Suprapubic skin (tissue), 4 donors: ENCODE measurements at places on chromosomes 1 and 21. TPM values are rescaled to one million over a fixed set of nuclear protein-coding genes. Genes with fewer than 3 reads are reported as not detected.

The CCDC185 gene
- total RNA-seq = not detected

The MAP1LC3C gene
- 1.0 TPM for total RNA-seq

GRCh38 chr1:36100376-36100775 is 11.7 kb downstream of the ADPRS start:
- H3K4me1 ChIP-seq = peaks cover 8% of the 10 kb centered on the region
- H3K36me3 ChIP-seq = peaks cover 4% of the 10 kb centered on the region
- H3K27me3 ChIP-seq = no peaks in the 10 kb centered on the region
- no peak for DNase-seq

GRCh38 chr1:107359472-107360241 is 218.8 kb downstream of the NTNG1 start:
- no peak overlapping the region for H3K4me3 ChIP-seq
- H3K27ac ChIP-seq = no peak overlapping the region
- H3K36me3 ChIP-seq = no peaks in the 10 kb centered on the region
- no peaks in the 10 kb centered on the region for H3K27me3 ChIP-seq
- DNase-seq = no peak
- no peaks in the 10 kb centered on the region for H3K4me1 ChIP-seq

GRCh38 chr1:185291652-185292051 is 25.4 kb downstream of the IVNS1ABP start:
- no peak overlapping the region for H3K4me3 ChIP-seq
- H3K36me3 ChIP-seq = peaks cover 19% of the 10 kb centered on the region
- DNase-seq = no peak
- peaks cover 5% of the 10 kb centered on the region for H3K4me1 ChIP-seq
- no peaks in the 10 kb centered on the region for H3K27me3 ChIP-seq

- peaks cover 37% of the 10 kb centered on the region for H3K4me1 ChIP-seq
- H3K36me3 ChIP-seq = no peaks in the 10 kb centered on the region
- DNase-seq = no peak
- H3K27ac ChIP-seq = no peak overlapping the region
- H3K27me3 ChIP-seq = no peaks in the 10 kb centered on the region
Observed at GRCh38 chr21:38917043-38917774, 111.5 kb downstream of the ETS2 start.

DNA sequence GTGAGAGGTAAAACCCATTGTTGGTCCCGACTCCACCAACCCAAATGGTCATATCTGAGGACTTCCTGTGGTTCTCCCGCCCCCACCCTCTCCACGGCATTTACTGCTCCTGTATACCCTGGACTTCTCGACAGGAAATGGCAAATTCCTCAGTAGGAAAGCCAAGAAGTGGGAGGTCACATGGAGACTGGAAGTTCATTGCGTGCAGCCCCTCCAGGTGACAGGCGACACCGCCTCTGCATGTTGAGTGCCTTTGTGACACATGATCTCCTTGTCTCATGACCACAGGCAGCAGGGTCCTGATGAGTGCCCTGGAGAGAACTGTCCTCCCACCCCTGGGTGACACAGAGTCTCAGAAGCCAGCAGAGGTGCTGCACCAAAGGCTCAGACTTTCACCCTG is 24.2 kb downstream of the ERG start:
- no peak overlapping the region for H3K4me3 ChIP-seq
- H3K27ac ChIP-seq = peak overlapping the region; percentile 38
- peaks cover 12% of the 10 kb centered on the region for H3K4me1 ChIP-seq
- DNase-seq = no peak
- H3K27me3 ChIP-seq = peaks cover 12% of the 10 kb centered on the region

The PEAR1 gene
- total RNA-seq = 2.4 TPM

The NHLH1 gene
- total RNA-seq = not detected

DNA sequence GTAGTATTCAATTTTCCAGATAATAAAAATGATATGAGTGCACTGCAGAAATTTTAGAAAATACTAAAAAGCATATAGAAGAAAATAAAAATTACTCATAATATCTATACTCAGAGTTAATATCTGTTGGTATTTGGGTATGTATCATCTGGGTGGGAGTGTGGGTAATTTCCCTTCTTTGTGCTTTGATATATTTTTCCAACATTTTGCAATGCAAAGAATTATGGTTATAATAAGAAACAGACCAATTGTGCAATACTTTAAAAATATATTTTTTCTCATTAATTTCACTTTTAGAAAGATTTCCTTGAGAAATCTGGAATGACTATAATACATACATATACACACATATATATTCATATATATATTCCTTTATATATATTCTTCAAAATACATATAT is 665.7 kb downstream of the ADGRL2 start:
- H3K27me3 ChIP-seq = no peaks in the 10 kb centered on the region
- no peak overlapping the region for H3K27ac ChIP-seq
- no peaks in the 10 kb centered on the region for H3K36me3 ChIP-seq
- H3K4me1 ChIP-seq = peaks cover 18% of the 10 kb centered on the region

The KCNJ9 gene
- total RNA-seq = not detected

The SHE gene
- 4.2 TPM for total RNA-seq

GRCh38 chr1:31730336-31731048 is 26.7 kb upstream of the COL16A1 start:
- no peaks in the 10 kb centered on the region for H3K4me1 ChIP-seq
- DNase-seq = no peak
- no peaks in the 10 kb centered on the region for H3K36me3 ChIP-seq
- no peak overlapping the region for H3K27ac ChIP-seq
- H3K4me3 ChIP-seq = no peak overlapping the region

GRCh38 chr1:166233750-166234366 is 67.1 kb upstream of the FAM78B start:
- no peaks in the 10 kb centered on the region for H3K27me3 ChIP-seq
- no peaks in the 10 kb centered on the region for H3K4me1 ChIP-seq
- no peaks in the 10 kb centered on the region for H3K36me3 ChIP-seq
- DNase-seq = no peak
- no peak overlapping the region for H3K27ac ChIP-seq

- H3K36me3 ChIP-seq = no peaks in the 10 kb centered on the region
- H3K4me1 ChIP-seq = no peaks in the 10 kb centered on the region
- H3K27ac ChIP-seq = no peak overlapping the region
- no peak for DNase-seq
- no peaks in the 10 kb centered on the region for H3K27me3 ChIP-seq
Observed at GRCh38 chr1:49416758-49417157, 607.0 kb downstream of the AGBL4 start.

The C1orf185 gene
- total RNA-seq = not detected

GRCh38 chr1:192363177-192363576 is 46.4 kb downstream of the RGS21 start:
- no peaks in the 10 kb centered on the region for H3K27me3 ChIP-seq
- no peak overlapping the region for H3K27ac ChIP-seq
- no peaks in the 10 kb centered on the region for H3K4me1 ChIP-seq
- DNase-seq = no peak

The ICOSLG gene
- total RNA-seq = 13.5 TPM

The SERPINC1 gene
- not detected for total RNA-seq

The PLD5 gene
- 0.21 TPM for total RNA-seq

The ARHGEF16 gene
- total RNA-seq = 8.1 TPM

- H3K4me1 ChIP-seq = no peaks in the 10 kb centered on the region
- H3K4me3 ChIP-seq = no peak overlapping the region
- H3K36me3 ChIP-seq = no peaks in the 10 kb centered on the region
- no peaks in the 10 kb centered on the region for H3K27me3 ChIP-seq
- no peak for DNase-seq
Observed at GRCh38 chr1:162993846-162994245, 75.3 kb upstream of the RGS4 start.

DNA sequence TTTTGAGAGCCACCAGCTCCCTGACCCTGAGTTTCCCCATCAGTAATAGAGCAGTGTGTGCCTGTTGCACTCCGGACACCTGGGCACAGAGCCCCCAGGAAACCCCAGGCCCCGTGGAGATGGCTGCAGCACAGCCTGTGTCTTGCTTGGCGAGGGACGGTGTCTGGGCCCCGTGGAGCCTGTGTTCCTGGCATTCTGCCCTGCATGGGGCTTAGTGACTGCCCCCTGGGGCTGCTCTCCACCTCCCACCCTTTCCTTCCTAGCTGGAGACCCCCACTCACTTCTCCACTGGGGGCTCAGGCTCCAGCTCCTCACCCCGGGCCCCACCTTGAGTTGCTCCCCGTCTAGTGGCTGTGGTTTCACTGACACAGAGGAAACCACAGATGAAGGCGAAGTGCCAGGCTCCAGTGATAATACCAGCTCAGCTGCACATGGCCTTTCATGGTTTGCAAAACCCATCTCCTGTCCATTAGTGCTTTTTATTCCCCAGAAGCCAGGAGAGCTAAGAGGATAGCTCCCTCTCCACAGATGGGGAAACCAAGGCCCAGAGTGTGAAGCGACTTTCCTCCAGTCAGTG is 39.4 kb downstream of the DMRTB1 start:
- no peaks in the 10 kb centered on the region for H3K36me3 ChIP-seq
- H3K27ac ChIP-seq = no peak overlapping the region
- DNase-seq = no peak
- H3K27me3 ChIP-seq = peaks cover 10% of the 10 kb centered on the region
- no peaks in the 10 kb centered on the region for H3K4me1 ChIP-seq

- H3K4me1 ChIP-seq = peaks cover 16% of the 10 kb centered on the region
- DNase-seq = no peak
- H3K4me3 ChIP-seq = no peak overlapping the region
- no peak overlapping the region for H3K27ac ChIP-seq
- no peaks in the 10 kb centered on the region for H3K27me3 ChIP-seq
Observed at GRCh38 chr1:85228972-85229371, 28.2 kb upstream of the SYDE2 start.

- DNase-seq = no peak
- no peaks in the 10 kb centered on the region for H3K36me3 ChIP-seq
- H3K4me1 ChIP-seq = peaks cover 55% of the 10 kb centered on the region
- no peak overlapping the region for H3K27ac ChIP-seq
- H3K27me3 ChIP-seq = no peaks in the 10 kb centered on the region
Observed at GRCh38 chr1:46179138-46180081, 3.1 kb upstream of the P3R3URF start.

DNA sequence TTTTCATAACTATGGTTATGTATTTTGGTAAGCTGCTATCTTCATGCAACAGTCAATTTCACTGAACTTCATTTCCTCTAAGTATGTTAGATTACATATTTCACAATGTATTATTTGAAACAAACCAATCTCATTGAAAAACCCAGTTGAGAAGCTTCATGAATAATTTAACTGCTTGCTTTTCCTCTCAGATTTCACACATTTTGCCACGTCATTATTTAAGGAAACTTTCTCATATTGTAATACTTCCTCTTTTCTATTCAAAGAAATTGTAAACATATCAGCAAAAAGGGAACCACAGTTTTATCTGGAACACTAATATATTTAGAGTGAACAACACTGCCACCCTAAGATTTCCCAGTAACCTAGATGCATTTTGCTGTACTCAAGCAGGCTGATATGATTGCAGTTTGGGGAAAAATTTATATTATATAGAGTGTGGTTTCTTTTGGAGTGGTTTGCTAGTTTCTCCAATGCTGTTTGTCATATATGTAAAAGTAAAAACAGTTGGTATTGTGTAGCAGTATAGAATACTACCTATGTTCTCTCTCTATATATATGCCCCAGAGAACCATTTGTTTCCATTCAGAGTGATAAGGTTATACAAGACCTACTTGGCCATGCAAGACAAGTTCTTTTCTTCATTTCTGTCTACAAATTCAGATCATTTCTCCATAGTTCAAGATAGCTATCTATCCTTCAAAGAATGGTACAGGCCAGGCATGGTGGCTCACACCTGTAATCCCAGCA is 28.4 kb upstream of the AHCTF1 start:
- H3K27ac ChIP-seq = peak overlapping the region; percentile 5
- H3K27me3 ChIP-seq = no peaks in the 10 kb centered on the region
- DNase-seq = no peak
- no peaks in the 10 kb centered on the region for H3K36me3 ChIP-seq

DNA sequence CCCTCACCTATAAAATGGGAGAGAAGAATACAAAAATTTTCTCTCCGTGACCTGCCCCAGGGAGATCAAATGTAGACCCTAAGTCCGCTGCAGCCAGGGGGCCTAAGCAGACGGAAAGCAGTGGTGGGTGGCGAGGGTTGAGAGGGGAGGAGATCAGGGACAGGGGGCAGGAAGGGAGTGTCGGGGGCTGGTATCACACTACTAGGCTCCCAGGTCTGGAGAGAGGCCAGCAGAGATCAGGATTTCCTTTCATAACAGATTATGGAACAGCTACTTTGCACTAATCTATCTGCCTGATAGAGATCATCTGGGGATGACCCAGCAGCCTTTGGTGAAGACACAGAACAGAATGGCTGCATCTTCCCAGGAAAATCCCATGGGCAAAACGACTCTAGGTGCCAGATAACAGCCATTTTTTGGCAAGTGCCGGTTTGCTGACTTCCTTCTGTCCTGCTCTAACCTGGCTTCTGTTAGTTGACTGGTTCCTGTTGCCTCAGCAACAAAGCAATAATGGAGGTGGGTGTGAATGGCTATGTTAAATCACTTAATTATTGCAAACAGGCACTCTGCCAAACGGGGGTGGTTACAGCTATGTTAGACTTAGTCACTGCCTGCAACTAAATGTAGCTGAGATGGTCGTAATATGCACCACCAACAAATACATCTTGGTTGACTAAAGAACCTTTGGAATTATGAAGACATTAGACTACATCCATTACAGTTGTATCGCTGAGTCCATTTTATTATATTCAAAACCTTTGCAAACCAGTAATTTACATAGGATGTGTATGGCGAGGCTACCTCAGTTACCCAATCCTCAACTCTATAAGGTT is 30.0 kb upstream of the EPS8L3 start:
- H3K4me3 ChIP-seq = no peak overlapping the region
- DNase-seq = peak; percentile 78
- H3K36me3 ChIP-seq = no peaks in the 10 kb centered on the region
- H3K27me3 ChIP-seq = no peaks in the 10 kb centered on the region
- peak overlapping the region; percentile 43 for H3K27ac ChIP-seq

GRCh38 chr1:13642306-13643004 is 57.5 kb upstream of the PRDM2 start:
- no peak overlapping the region for H3K4me3 ChIP-seq
- DNase-seq = no peak
- H3K4me1 ChIP-seq = peaks cover 4% of the 10 kb centered on the region
- H3K27ac ChIP-seq = no peak overlapping the region
- no peaks in the 10 kb centered on the region for H3K27me3 ChIP-seq

GRCh38 chr1:200275415-200275814 is 134.4 kb downstream of the ZNF281 start:
- H3K4me3 ChIP-seq = no peak overlapping the region
- no peaks in the 10 kb centered on the region for H3K36me3 ChIP-seq
- no peaks in the 10 kb centered on the region for H3K27me3 ChIP-seq

The FAM163A gene
- total RNA-seq = 0.29 TPM

DNA sequence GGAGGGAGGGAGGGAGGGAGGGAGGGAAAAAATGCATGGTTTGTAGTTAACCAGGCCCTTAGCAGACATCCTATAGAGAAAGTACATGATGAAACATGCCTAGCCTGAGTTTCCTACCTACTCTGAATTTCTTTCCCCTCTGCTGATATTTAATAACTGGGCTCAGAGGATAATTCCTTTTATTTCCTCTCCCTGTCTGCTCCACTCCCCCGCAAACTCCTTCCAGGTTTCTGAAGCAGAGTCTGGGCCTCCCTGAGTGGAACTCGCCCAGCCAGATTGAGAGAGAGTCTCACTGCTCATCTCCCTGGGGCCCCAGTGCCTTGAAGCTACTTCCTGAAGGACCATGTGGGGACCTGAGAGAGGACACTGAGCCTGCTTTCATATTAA is 111.9 kb upstream of the SLC44A3 start:
- no peaks in the 10 kb centered on the region for H3K36me3 ChIP-seq
- H3K27me3 ChIP-seq = no peaks in the 10 kb centered on the region
- H3K4me3 ChIP-seq = no peak overlapping the region
- peak overlapping the region; percentile 51 for H3K27ac ChIP-seq

- no peaks in the 10 kb centered on the region for H3K36me3 ChIP-seq
- no peak for DNase-seq
- no peak overlapping the region for H3K27ac ChIP-seq
- peaks cover 12% of the 10 kb centered on the region for H3K4me1 ChIP-seq
Observed at GRCh38 chr1:212719633-212720032, 20.0 kb upstream of the BATF3 start.
